Stimulated activated CD8-positive, alpha-beta memory T cell treated with anti-CD3 and anti-CD28 coated beads, Interleukin-15, amount 100 ng/mL, for 4 hours (primary cell): ENCODE measurements at places on chromosomes 12 and 14.

- DNase-seq: no peak
These were observed 5.7 kb upstream of the JDP2 start for GRCh38 chr14:75422169-75422568.

DNA sequence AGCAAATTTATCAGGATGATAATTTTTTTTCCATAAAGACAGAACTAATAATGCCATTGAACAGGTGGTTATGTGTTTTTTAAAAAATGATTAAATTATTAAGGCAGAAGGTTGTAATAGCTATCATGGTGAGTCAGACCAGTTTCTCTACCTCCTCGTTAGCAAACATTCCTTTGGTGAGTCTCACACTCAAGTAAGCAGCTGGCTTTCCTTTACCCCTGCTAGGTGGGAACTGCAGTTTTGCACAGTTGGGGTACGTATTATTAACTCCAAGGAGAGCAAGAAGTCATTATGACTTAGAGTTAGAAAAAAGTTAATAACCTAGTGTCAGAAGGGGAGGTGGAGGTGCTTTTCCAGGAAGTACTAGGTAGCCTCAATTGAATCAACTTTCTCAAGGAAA, 165.3 kb downstream of the SNAPC1 start:
- no peak for DNase-seq

DNA sequence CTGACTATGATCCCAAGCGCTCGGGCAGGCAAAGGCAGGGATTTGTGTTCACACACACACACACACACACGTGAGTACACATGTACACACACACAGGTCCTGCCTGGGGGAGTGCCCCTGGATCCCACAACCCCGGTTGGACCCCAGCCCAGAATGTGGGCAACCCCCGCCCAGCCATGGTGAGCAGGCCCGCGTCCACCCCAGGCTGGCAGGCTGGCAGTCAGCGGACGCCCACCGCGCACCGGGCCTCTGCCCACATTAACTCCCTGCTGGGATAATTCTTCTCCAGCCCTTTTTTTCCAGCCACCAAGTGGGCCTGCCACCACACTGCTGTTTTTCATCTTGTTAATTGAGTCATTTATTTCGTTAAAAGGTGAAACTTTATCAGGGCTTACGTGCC, 256.2 kb downstream of the BCL11B start:
- no peak for DNase-seq

GRCh38 chr12:44968965-44969364, 81.9 kb downstream of the DBX2 start:
- no peak for DNase-seq

DNA sequence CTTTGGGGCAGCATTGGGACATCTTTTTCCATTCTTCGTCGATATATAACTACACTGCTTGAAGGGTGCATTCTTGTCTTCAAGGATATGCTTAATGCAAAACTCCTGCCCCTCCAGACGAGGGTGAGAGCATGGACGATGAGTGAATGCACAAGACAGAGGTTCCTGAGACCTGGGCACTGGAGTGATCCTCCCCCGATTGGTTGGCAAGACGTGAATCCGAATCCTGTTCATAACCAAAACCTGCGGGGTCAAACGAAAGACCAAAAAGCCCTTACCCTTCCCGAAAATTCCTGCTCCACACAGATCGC, 684 bp downstream of the KANSL2 start:
- DNase-seq: no peak

DNA sequence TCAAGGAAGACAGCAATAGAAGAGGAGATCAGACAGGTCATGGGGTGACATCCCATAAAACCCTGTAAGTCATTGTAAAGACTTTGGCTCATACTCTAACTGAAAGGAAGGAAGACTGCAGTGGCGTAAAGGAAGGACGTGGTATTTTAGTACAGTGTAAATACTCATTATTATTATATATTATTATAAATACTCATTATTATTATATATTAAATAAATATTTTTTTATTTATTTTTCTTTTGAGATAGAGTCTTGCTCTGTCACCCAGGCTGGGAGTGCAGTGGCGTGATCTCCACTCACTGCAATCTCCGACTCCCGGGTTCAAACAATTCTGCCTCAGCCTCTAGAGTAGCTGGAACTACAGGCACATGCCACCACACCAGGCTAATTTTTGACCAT, 15.1 kb upstream of the LRP10 start:
- DNase-seq: no peak

DNA sequence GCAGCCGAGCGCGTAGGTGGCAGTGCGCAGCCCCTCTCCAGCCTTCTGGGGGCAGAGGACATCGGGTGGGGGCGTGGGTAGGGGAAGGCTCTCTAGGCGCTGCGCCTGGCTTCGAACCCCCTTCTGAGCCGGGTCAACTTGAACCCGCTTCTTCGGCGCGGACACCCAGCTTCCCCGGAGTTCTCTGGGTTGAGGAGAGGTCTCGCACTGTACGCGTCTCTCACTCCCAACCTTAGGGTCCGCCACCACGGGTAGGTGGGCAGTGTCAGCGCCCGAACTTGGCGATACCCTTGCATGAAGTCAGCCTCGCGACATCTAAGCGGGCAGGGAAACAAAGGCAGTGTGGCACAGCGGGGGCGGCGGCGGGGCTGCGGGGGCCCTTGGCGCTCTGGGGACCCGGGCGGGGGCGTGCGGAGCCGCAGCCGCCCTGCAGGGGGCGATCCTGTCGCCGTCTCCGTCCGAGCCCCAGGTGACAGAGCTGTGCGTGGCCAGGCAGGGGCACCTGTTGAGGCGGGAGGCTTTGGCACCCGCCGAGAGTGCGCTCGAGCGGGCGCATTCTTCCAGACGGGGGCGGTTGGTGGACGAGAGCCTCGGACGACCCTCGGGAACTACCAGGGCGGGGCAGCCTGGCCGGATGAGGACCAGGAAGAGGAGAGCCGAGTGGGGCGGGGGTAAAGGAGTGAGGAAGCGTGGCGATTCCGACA, 1.1 kb downstream of the GALNT16 start:
- no peak for DNase-seq

GRCh38 chr12:25681580-25681979, 128.5 kb upstream of the LMNTD1 start:
- DNase-seq: no peak

GRCh38 chr12:90069711-90070110, 361.1 kb upstream of the ATP2B1 start:
- DNase-seq: no peak

DNA sequence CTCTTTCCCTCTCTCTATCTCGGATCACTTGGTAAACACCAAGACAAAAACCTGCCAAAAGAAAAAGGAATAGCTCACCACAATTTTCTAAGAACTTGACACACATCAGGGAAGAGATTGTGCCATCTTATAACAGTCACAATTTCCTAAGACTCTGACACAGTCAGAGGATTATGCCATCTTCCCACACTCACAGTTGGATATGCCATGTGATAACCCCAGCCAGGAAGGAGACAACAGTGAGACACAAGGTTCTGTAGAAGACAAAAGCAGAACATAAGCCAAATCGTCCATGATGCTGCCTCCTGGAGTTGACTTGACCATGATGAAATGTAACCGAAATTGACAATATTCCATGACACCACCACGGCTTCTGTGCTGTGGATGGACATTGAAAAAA, 2.8 kb upstream of the CLEC9A start:
- DNase-seq: no peak

- DNase-seq: peak; percentile 76
These were observed 4.7 kb downstream of the NAB2 start for GRCh38 chr12:57093415-57094207.

- no peak for DNase-seq
These were observed 240.3 kb downstream of the ZFP36L1 start for GRCh38 chr14:68552602-68553001.

GRCh38 chr12:88725592-88726143, 145.4 kb upstream of the KITLG start:
- no peak for DNase-seq

- no peak for DNase-seq
These were observed 79.2 kb upstream of the PTHLH start for GRCh38 chr12:28051516-28052354.

DNA sequence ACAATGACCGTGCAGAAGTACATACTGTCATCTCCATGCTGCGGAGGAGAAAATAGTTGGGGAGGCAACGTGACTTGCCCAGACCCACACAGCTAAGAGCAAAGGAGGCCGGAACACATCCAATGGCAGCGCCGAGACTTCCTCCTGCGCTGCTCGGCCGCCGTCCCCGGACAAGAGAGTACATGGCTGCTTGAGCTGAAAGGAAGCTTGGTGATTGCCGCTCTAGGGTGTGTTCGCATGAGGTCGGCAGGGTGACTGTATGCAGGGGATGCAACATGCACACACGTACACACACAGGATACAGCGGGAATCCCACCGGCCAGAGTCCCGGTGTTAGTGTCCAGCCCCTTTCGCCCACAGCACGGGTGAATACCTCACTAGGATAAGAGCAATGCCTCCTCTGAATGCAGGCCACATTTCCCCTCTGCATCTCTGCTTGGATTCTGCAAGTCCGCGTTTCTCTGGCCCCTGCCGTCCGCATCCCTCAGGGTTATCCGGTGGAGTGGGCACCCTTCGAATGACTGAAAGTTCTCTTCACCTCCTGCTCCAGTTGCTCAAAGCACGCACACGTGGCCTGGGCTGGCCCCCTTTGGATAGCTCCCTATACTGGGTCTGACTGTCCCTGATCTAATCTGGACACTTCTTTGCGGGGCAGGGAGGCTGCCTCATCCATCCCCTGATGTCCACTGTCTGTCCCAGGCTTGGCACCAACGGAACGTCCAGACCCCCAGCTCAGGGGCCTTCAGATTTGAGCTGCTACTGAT, 78.8 kb downstream of the GSC start:
- DNase-seq: no peak

DNA sequence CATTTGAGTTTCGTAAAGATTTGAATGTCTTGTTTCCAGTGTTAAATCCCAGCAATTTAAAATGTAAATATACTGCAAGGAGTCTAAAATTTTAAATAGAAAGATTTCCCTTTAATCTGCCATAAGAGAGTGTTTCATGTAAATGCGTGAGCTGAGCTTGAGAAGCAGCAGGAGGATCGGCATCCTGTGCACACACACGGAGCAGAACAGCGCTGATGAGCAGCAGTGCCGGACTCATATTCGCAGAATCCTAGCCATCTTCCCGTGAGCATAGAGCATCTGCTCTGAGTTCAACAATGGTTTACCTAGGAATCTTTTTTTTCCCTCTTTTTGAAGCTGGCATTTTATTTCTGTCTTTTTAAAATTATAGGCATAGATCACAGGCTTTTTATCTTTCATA, 29.8 kb upstream of the AMN start:
- no peak for DNase-seq

DNA sequence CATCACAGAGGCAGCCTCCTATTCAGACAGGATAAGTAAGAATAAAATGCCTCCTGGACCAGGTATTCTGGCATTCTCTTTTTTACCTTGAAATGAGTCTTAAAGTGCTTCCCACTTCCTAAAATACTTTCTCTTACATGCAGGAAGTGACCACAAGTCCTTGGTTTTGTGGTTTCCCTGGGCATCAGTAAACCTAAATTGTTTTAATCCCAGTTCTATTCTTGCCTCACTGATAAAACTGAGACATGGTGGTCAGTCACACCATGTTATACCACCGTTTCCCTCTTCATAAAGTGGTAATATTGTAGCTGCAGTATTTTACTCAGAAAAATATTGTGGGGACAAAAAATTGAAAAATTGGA, 1.2 kb upstream of the SALL2 start:
- no peak for DNase-seq

DNA sequence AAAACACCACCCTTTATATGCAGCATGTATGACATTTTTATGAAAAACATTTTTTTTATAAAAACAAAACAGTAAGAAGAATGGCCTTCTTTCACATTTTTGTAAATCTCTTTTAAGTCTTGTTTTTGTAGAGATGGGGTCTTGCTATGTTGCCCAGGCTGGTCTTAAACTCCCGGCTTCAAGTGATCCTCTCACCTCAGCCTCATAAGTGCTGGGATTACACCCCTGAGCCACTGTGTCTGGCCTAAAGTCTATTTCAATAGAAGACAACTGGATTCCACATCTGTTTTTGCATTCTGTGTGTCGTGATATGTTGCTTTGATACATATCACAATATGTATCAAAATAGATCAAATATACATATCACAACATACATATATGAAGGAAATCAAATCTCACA, 98.9 kb downstream of the ELK3 start:
- no peak for DNase-seq

- DNase-seq: no peak
These were observed 6.5 kb downstream of the NECAP1 start for GRCh38 chr12:8088574-8088973.

DNA sequence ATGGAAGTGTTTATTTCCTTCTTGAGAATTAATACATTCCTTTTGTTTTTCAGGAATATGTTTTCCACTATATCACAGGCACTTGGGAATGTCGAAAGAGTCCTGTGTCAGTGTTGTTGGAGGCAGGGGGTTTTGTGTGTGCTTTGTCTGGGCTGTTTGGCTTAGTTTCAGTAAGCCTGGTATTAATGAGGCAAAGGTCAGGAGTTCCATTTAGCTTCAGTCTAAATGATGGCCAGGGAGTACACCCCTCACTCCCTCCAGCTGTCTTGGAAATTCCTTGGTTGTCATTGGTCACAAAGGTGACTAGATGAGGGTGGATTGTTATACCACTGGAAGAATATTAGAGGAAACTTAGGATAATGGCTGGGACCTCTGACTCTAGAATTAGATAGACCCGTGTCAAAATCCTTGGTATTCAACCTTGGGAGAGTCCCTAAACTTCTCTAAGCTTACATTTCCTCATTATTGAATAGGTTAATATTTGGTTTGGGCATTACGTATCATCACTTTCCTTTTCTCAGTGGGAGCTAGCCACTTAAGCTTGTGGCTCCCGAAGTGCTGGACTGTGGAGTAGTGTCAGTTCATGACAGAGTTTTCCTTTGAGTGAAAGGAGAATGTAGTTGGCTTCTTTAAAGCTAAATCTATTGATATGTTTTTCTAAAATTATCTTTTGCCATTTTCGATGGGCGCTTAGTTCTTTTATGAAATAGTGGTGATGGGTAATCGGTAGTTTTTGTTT, 5.2 kb downstream of the FRS2 start:
- DNase-seq: no peak

- no peak for DNase-seq
These were observed 688 bp downstream of the ZNF26 start for GRCh38 chr12:132986885-132987225.

DNA sequence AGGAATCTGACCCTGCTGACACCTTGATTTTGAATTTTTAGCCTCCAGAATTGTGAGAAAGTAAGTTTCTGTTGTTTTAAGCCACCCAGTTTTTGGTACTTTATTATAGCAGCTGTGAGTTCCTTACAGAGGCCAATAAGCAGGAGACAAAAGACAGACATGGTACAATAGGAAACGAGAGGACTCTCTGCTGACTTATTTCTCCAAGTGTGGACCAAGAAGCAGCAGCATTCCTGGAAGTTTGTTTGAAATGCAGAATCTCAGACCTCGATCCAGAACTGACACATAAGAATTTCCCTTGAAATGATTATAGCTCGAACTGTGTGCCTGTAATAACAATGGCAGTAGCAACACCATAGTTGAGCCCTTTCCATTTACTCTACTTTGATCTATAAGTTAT, 31.9 kb upstream of the LUM start:
- DNase-seq: no peak
